ENCODE measurements at places on chromosomes 1 and 21.

GRCh38 chr1:117658676-117659075 lies 52.8 kb downstream of the TENT5C start:
- no peak for DNase-seq

DNA sequence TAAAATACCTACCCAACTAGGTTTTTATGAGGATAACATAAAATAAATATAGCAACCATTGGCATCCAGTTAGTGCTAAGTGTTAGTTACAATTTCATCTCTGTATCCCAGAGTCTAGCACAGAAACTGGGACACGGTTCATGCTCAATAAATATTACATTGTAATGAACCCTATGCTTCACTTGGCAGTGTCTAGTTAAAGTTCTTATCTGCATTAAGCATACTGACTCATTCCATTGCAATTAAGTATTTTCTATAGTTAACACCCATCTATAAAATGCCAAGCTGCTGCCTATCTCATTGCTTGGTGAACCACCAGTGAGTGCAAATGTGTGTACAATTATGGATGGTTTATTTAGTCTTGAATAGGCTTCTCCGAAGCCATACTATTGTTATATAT lies 15.2 kb downstream of the CHML start:
- DNase-seq = no peak

GRCh38 chr1:176638713-176639526 lies 175.9 kb downstream of the PAPPA2 start:
- no peak for DNase-seq

DNA sequence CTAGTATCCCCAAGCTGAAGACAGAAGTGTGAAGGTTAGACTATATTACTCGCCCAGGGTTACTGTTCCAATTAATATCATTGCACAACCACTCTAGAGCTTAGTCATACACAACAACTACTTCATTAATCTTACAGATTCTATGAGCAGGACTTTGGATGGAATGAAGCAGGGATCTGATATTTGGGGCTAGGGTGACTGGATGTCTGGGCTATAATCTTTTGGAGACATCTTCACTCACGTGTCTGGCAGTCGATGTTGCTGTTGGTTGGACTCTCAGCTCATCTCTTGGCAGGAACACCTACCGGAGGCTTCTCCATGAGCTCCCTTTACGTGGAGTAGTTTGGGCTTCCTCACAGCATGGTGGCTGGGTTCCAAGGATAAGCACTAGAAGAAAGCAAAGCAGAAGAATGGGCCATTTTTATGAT lies 519.2 kb upstream of the B3GALT2 start:
- no peak for DNase-seq

DNA sequence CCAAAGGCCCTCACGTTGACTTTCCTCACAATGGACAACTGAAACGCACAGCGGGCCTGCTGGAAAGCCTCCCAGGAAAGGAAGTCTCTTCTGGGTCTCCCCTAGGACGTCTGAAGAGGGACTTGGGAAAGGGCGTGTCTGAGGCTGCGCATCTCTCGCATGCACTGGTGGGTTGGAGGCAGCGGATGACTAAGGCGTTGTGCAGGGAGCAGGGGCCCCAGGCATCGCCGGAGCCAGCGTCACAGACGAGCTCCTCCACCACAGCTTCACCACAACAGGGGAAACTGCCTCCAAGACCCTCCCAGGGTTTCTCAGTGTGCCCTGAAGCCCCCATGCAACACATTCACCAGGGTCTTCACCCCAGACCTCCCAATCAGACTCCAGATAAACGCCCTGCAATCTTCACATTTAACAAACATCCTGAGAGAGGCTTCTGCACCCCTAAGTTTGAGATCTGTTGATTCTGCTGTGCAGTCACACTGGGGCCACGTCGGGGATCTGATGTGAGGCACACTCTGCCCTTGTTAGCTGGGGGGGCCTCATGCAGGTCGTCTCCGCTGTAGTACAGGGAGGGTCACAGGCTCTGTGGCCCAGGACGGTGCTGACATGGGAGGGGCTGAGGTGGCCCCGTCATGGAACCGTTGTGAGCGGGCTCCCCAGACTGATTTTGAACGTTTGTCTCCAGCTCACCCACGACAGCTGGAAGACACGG lies 7.0 kb upstream of the TFF1 start:
- no peak for DNase-seq

GRCh38 chr1:214979191-214979590 lies 103.3 kb upstream of the KCNK2 start:
- DNase-seq = no peak

- no peak for DNase-seq
Measured at GRCh38 chr1:100321100-100321493, 31.2 kb upstream of the CDC14A start.

GRCh38 chr1:243254233-243254926 lies 701 bp downstream of the CEP170 start:
- DNase-seq = peak; percentile 79

GRCh38 chr1:7046891-7047290 lies 261.6 kb downstream of the CAMTA1 start:
- DNase-seq = no peak

DNA sequence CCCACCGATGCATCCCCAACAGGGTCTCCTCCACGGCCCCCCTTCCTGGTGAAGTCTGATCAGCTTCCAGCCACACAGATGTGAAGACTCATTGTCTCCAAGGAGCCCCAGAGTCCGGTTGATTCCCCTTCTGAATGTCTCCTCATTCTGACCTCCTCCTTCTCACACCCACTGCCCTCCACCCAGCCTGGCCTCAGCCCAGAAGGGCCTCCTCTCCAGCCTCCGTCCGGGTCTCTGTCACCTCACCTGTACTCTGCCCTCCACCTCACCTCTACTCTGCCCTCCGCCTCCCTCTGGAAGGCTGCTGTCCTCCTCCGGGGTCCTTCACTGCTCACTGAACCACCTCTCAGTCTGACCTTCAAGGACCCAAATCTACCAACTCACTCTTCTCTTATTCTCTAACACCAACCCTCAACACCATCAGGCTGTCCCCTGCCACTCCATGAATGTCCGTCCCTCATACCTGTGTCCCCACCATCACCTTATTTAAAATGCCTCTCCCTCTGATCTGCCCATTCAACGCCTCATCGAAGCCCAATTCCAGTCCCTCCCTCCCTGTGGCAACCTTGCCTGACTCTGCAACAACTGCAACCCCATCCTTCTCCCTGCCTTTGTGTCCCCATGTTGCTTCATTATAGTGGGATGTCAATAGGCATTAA lies 201.2 kb downstream of the TOMM20 start:
- DNase-seq = no peak

DNA sequence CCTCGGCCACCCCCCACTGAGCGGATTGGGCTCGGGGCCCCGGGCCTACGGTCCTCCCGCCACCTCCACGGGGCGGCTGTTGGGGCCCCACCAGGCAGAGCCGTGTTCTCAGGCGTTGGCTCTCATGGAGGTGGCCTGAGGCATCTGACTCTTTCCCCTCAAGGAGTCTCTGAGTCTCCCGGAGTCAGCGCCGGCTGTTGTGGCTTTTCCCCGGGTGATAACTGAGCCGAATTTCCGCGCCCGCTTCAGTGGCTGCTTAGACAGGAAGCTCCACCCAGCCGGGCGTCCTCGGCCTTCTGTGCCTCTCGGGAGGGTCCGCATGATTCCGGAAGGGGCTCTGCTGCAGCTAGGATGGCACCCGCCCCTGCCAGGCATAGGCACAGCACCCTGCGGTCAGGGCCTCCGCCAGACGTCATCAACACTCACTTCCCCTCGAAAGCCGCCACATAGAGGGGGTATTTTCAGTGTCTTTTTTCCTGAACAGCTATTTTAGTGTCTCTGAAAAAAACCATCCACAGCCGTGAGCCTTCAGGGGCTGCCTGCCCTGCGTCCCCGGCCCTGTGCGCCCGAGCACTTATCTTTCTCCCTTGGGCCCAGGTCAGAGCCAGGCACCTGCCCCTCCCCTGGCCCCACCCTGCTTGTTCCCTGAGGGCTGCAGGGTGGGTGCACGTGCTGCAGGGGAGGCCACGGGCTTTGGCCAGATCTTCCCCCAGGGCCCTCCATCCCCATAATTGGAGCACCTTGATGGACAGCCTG lies 72.9 kb downstream of the SKI start:
- DNase-seq = no peak

DNA sequence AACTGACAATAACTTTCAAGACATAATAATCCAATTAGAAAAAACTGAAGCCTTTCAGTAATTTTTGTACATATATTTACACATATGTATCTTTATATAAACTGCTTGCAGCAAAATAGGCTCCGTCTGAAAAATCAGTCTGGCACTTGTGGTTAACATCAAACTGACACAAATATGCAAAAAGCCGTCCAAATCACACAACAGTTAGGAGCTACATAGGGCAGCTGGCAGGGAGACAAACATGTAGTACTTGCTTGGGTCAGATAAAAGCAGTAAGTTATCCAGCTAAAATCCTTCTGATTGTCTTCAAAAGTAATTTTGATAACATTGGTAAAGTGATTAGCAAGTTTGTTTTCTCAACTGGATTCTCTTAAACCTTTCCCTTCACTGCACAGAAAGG lies 14.7 kb upstream of the GUCA2A start:
- DNase-seq = no peak

DNA sequence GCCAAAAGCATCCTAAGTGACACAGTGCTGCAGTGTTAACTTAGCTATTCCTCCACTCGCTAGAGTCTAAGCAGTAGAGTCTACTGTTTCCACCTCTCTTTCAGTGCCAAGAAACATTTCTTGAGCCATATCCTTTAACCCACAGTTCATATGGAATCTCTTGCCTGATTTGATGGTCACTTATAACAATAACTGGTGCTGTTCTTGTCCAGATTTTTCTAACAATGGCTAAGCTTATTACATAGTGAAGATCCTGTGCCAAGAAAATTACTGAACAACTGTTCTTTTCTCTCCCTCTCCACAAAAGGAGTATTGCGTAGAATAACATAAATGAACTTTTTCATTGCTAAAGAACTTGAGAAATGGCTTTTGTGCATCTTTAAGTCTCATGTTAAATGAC lies 121.3 kb downstream of the CDC7 start:
- DNase-seq = no peak

GRCh38 chr1:198359024-198359653 lies 181.3 kb downstream of the ATP6V1G3 start:
- DNase-seq = peak; percentile 23

Data from DMS53 (cell line).